Activated CD4-positive, alpha-beta T cell treated with anti-CD3 and anti-CD28 coated beads for 24 hours (primary cell): ENCODE measurements at places on chromosomes 5 and 9.

DNA sequence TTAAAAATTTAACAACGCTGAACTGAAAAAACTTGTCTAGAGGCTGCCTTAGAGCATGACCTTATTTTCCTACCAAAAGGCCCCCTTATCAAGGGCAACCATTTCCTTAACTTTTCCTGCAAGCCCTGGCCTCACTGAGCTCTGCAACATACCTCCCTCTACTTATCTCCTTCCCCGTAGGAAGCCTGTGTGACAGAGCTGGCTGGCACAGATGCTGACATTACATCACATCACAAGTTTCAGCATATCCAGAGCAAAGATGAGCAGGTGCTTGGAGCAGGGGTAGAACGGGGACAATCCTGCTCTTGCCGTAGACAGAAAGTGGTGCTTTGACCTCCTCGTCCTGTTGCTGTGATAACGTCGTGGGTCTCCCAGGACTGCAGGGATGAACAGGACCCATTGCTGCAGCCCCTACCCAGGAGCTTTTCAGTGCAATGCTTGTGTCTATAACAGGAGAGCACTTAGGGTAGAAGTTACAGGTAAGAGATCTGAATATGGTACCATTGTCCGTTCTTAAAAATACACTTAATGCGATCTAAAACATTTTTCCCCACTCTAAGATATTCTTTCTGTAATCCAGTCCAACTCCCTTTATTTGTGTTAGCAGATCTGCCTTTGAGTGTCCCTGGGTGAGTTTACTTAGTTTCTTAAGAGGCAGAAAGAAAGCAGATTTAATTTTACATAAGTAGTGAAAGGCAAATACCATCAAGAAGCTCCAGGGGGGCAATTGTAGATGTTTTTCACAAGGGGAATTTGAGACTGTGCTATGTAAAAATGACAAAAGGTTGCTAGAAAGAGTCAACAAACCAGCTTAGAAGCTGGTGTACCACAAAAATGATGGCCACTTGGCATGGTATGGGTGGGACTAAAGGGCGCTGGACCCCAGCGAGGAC, 101.9 kb upstream of the EFNA5 start:
- no peak for DNase-seq

DNA sequence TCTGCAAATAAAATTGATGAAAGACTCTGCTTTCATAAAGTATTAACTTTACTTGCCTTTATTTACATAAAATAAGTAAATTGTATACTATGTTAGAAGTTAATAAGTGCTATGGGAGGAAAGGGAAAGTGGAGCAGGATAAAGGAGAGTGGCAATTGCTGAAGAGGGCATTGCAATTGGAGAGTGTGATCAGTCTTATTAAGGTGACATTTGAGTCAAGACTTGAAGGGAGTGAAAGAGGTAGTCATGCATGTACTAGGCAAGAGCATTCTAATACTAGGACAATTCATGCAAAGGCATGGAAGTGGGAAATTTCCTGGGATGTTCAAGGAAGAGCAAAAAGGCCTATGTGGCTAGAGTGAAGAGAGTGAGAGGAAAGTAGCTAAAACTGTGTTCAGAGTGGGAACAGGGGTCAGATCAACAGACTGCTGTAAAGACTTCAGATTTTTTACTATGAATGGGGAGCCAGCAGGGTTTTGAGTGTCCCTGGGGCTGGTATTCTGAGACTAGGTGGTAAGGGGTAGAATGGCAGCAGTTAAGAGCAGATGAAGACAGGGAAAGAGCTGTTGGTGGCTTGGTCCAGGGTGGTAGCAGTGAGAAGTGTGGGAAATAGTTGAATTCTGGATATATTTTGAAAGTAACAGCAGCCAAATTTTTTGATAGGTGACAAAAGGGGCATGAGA, 182.3 kb upstream of the RIOK2 start:
- DNase-seq = no peak

GRCh38 chr5:127369796-127370195, 79.2 kb downstream of the MEGF10 start:
- no peak for DNase-seq

DNA sequence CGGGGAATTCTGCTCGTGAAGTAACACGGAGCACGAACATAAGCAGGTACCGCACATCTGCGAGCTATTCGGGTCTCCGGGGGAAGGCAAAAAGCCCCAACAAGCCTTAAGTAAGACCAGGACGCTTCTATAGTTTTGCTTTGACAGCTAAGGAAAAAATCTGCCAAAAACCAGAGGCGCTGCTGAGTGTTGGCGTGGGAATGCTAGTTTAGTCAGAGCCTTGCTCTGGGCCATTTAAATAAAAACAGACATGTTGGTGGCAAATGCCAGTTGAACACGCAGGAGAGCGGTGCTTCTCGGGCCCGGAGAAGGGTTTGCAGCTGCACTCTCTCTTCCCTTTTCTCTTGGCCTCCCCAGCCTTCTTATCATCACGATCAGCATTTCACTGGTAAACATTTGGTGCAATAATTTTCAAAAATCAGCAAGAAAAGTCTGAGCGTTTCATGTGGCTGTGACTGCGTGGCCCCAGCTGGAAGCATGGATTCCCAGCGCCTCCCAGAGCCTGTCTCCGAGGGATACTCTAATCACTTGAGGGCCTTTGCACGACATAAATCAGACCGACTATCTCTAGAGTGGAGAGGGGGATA, 6.4 kb upstream of the NOTCH1 start:
- no peak for DNase-seq

- DNase-seq = no peak
These were observed 611 bp downstream of the CIZ1 start for GRCh38 chr9:128190516-128191405.

GRCh38 chr5:78661691-78662090, 13.1 kb upstream of the LHFPL2 start:
- no peak for DNase-seq

GRCh38 chr5:9091896-9092662, 453.8 kb downstream of the SEMA5A start:
- DNase-seq = no peak

- no peak for DNase-seq
These were observed 95.8 kb upstream of the LMX1B start for GRCh38 chr9:126517833-126518356.

- DNase-seq = no peak
These were observed 292.0 kb upstream of the ZNF608 start for GRCh38 chr5:125038477-125038876.

DNA sequence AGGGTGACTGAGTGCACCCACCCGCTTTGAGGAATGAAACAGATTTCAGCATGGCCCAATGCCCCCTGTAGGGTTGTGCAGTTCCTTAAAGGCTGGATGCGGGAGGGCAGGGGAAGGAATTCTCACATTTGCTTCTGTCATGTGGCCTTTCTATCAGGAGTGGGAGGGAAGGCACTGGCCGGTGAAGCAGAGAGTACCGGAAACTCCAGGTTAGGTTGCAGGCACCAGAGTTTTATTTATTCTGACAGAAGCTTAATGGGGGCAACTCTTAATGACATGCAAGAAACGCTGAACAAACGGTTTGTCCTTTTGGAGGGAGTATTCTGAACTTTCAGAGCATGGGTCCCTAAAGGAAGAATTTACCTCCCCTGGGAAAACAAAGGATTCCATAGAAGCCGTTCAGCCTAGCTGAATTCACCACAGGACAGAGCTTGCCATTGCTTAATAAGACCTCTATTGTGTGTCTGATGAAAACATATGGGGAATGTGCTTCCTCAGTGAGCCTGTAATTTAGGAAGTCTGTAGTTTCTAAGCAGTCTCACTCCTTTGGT, 44.1 kb upstream of the EQTN start:
- no peak for DNase-seq

GRCh38 chr5:33679791-33680190, 212.0 kb downstream of the ADAMTS12 start:
- no peak for DNase-seq

- DNase-seq = no peak
These were observed 14.8 kb downstream of the C5orf15 start for GRCh38 chr5:133953568-133954145.

GRCh38 chr9:948497-948896, 28.0 kb upstream of the DMRT3 start:
- no peak for DNase-seq

- DNase-seq = no peak
These were observed 513.6 kb upstream of the SEMA6A start for GRCh38 chr5:117088176-117088575.

DNA sequence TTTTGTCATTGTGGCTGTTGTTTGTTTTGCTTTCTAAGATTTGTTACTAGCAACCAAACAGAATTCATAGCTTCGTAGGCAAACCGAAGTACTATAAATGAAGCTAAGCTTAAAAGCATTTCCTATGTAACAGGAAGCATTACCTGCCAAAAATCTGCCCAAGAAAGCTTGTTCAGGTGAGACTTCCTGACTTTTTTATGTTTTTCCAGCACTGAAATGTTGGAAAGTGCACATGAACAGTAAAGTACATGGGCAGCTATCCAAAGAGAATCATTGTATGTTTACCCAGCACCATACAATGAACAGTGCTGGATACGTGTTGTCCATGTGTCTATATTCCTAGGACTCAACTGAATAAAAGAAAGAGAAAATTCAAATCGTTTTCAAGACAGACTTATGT, 247.1 kb downstream of the NFIB start:
- DNase-seq = no peak

- DNase-seq = no peak
These were observed 23.9 kb downstream of the ADAMTS2 start for GRCh38 chr5:179321206-179321987.

DNA sequence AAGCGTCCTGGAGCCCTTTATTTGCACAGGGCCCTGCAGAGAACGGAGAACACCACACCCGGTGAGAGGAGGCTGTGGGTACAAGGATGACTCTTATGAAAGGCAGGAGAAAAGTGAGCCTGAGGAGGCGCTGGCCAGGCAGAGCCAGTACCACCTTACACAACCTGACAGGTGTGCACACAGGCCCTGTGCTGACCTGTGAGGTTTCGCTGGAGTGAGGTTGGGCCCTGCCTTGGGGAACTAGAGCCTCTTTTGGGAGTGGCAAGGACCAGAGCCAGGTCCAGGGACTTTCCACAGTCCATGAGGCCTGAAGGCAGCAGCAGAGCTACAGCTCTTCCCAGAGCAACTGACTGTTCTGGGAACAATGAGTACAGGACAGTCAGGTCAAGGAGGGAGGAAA, 3.1 kb downstream of the SRD5A1 start:
- DNase-seq = no peak

DNA sequence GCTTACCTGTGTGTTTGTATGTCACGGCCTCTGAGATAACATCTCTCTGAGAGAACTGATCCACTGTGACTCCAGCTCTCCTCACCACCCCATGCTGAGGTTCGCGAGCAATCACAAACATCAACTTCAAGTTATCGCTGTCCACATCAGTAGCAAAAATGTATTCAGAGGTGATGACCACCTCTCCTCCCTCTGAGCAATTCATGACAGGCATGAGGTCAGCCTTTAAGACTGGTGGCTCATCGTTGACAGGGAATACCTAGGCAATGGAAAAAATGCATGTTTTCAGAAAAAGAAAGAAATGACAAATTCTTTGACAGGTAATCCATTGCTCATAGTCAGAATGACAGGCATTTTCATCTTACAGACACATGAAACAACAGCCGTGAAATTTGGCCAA, 90.3 kb upstream of the CER1 start:
- DNase-seq = no peak

DNA sequence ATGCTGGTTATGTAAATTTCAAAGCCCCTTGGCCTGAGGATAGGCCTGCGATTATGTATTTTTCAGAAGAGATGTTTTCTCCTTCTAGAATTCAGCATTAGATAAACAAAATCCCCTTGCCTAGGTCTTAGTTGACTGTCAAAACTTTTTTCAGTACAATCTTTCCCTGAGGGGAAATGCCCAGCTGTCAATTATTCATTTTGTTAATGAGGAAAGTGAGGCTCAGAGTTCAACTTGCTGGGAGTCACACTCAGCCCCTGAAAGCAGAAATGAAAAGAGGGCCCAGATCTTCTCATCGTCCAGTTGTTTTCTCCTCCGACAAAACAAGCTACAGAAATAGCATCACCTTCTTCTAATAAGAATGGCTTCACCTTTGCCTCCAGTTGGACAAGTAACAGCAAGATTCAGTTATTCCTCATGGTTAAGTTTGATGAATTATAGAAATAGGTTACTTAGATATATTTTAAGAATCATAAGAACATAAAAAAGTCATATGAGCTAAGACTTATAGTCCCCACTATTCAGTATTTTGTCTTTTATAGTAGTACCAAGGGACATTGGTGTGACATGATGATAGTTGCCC, 627.1 kb upstream of the WWC1 start:
- no peak for DNase-seq

GRCh38 chr5:172747471-172747870, 23.5 kb downstream of the DUSP1 start:
- no peak for DNase-seq

DNA sequence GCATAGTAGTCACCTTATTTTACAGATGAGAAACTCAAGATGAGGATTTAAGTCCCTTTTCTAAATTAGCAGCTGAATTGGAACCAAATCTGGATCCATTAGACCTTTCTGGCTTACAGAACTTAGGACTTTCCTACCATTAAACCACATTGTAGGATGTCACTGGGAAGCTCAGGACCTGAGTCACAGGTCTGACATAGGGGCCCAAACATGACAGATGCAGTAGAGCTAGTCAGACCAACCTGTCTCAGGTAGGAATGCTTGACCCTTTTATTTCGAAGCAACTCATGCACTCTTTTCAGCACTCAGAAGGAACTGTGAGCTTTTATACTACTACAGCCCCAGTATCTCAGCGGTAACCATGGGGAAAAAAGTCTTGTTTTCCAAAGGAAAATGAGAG, 2.6 kb downstream of the RAB24 start:
- no peak for DNase-seq
